ENCODE measurements at places on chromosomes 7 and 10.

- DNase-seq = no peak
Observed at GRCh38 chr10:14562218-14563075, 212.2 kb downstream of the FAM107B start.

GRCh38 chr7:52525772-52526341, 509.6 kb upstream of the POM121L12 start:
- DNase-seq = no peak

DNA sequence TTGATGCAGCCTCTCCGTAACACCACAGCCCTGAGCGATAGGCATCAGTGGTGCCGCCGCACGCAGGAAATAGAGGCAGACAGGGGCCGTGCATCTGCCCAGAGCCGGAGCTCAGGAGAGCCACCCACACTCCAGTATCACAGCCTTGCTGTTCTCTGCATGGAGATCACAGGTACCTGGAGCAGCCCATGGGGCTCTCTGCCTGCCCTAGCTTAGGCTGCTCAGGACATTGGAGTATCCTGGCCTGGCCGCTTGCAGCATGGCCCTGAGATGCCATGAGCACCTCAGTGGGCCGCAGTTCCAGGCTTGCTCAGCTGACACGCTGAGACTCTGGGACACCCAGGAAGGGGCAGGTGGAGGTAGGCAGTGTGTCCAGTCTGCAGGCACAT, 47.0 kb downstream of the ELFN1 start:
- no peak for DNase-seq

GRCh38 chr7:16905300-16906044, 23.7 kb upstream of the AGR3 start:
- no peak for DNase-seq

- peak; percentile 45 for DNase-seq
Observed at GRCh38 chr10:71597821-71598498, 121.6 kb downstream of the C10orf105 start.

- no peak for DNase-seq
Observed at GRCh38 chr10:79186486-79187120, 117.8 kb downstream of the ZMIZ1 start.

GRCh38 chr7:121608785-121609184, 212.7 kb upstream of the FAM3C start:
- no peak for DNase-seq

DNA sequence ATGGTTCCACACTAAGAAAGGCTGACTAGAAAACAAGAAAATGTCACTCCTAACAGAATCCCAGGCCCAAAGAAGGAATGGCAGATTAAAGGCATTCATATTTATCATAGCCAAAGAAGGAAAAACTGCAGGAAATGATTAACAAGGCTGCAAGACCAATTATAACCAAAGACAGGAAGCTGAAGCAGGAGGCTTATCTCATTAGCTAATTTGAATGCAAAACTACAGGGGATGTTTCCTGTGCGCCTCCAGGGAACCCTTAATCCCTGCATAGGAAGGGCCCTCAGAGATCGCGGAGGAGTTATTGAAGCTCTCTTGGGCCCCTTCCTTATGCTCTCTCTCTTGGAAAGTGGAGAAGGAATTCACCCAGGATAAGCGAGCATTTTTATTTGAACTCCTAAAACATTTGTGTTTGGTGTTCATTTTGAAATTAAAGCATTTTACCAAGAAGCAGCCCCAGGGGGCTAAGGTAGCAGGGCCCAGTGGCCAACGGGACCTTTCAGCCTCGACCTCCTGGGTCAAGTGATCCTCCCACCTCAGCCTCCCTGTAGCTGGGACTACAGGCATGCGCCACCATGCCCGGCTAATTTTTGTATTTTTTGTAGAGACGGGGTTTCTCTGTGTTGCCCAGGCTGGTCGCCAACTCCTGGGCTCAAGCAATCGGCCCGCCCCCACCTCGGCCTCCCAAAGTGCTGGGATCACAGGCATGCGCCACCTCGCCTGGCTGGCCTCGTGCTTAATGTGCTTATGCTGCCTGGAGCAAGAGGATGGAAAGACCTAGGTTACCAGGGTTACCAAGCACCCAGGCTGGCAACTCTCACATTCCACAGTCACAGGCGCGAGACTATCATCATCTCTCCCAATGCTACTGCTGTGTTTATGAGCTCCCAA, 24.1 kb upstream of the PROSER2 start:
- DNase-seq = no peak

DNA sequence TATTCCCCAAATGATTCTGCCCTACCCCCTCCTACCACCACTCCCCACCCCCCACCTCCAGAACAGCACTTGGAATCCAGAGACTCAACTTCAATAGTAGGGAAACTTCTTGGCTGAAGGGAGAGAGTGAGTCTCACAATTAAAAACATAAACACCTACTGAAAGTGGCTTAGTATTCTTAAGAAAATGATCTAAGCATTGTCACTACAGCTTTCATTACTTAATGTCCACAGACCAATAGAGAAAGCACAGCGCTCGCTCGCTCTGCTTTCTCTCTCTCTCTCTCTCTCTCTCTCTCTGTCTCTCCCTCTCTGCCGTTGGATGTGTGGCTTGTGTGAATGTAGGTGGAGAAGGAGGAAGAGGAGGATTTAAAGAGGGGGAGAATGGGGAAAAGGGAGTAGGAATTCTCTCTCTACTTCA, 1.5 kb upstream of the SEMA3A start:
- no peak for DNase-seq

- DNase-seq = no peak
Observed at GRCh38 chr10:33052263-33052875, 94.3 kb upstream of the ITGB1 start.

- DNase-seq = no peak
Observed at GRCh38 chr10:23412223-23412622, 26.7 kb upstream of the OTUD1 start.

DNA sequence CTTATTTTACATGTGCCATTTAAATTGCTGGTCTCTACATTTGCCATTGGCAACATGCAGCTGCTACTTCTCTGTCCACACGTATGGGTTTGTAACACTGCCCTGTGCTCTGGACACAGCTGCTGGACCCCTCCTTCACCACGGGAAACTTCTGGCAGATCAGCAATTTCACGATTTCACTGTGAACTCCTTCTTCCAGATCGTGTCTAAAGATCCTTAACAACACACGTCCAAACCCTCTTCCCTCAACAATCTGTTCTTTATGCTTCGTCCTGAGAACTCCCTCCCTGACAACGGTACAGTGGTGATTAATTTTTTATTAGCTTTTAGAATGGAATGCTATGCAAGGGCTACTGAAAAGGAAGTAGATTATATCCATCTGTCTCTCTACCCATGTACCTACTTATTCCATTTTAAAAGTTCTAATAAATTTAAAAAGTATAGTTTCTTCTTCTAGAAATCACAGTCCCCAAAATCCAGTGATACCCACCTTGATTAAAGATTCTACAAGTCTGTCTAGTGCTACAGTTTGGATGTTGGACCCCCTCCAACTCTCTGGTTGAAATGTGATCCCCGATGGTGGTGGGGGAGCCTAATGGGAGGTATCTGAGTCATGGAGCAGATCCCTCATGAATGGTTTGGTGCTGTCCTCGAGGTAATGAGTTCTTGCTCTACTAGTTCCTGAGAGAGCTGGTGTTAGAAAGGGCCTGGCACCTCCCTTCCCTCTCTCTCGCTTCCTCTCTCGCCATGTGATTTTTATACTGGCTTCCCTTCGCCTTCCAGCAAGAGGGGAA, 81.0 kb downstream of the KIAA1549 start:
- no peak for DNase-seq

- DNase-seq = no peak
Observed at GRCh38 chr7:148419856-148420832, 170.4 kb upstream of the C7orf33 start.

- DNase-seq = no peak
Observed at GRCh38 chr10:22319980-22320558, 830 bp upstream of the BMI1 start.

GRCh38 chr7:30744075-30744417, 7.9 kb upstream of the INMT start:
- DNase-seq = no peak

GRCh38 chr10:15241306-15241705, 72.8 kb upstream of the NMT2 start:
- DNase-seq = no peak

DNA sequence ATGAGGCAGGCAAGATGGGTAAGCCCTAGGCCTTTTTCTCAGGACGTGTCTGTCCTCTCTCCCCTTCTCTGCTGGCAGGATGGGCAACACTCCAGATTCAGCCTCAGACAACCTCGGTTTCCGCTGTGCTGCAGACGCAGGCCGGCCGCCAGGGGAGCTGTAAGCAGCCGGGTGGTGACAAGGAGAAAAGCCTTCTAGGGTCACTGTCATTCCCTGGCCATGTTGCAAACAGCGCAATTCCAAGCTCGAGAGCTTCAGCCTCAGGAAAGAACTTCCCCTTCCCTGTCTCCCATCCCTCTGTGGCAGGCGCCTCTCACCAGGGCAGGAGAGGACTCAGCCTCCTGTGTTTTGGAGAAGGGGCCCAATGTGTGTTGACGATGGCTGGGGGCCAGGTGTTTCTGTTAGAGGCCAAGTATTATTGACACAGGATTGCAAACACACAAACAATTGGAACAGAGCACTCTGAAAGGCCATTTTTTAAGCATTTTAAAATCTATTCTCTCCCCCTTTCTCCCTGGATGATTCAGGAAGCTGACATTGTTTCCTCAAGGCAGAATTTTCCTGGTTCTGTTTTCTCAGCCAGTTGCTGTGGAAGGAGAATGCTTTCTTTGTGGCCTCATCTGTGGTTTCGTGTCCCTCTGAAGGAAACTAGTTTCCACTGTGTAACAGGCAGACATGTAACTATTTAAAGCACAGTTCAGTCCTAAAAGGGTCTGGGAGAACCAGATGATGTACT, 13.1 kb downstream of the PHKG1 start:
- DNase-seq = no peak

DNA sequence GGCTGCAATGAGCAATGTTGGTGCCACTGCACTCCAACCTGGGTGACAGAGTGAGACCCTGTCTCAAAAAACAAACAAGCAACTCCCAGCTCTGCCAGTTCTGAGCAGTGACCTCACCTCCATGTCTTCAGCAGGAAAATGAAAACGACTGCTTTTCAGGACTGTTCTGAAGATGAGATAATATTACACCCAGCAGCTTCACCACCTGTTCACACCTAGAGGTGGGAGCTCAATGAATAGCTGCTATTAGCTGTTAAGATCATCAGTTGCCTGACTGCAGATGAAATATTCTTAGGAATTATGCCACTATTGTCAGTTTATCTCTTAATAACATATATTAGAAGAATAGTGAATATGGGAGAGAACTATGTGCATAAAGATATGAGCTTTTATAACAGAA, 48.4 kb upstream of the CYTH3 start:
- DNase-seq = no peak

GRCh38 chr10:72417971-72418370, 63.3 kb upstream of the DNAJB12 start:
- no peak for DNase-seq

GRCh38 chr7:77655836-77656455, 40.3 kb upstream of the RSBN1L start:
- DNase-seq = no peak
